GM20000 (cell line): ENCODE measurements at places on chromosomes 6 and 20.

GRCh38 chr6:144462058-144462457 lies 176.9 kb downstream of the UTRN start:
- DNase-seq, result no peak

DNA sequence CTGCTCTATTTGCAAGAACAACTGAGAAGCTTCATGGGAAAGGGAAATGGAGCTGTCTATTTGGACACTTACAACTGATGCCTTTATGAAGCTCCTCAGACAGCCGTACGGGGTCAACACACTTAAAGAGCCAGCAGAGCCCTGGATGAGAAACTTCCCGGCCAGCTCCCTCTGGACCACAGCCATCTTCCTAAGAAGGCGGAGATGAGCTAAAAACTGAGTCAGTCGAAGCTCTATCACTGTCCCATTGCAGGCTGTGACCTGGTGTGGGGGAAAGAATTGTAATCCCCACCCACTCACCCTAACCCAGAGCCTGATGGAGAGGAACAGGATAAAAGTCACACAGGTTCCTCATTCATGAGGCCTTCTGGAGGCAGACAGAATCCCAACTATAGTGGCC lies 360.4 kb upstream of the JARID2 start:
- no peak for DNase-seq

DNA sequence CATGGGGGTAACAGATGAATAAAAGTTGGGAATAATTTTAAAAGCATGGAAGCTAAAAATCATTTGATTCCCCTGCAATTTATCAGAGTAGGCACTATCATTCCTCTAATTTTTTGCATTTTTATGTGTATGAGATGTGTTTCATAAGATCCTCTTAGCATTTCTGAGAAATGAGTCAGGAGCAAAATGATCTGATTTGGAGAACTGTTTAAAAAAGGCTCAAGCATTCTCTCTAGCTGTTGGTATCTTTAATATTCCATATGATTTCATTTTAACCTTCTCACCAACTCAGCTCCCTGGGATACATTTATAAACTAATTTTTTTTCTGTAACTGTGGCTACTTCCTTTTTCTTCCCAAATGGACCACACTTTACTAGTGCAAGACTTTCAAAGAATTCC lies 60.9 kb downstream of the MCHR2 start:
- no peak for DNase-seq

GRCh38 chr20:16052456-16052855 lies 520.8 kb downstream of the KIF16B start:
- no peak for DNase-seq

DNA sequence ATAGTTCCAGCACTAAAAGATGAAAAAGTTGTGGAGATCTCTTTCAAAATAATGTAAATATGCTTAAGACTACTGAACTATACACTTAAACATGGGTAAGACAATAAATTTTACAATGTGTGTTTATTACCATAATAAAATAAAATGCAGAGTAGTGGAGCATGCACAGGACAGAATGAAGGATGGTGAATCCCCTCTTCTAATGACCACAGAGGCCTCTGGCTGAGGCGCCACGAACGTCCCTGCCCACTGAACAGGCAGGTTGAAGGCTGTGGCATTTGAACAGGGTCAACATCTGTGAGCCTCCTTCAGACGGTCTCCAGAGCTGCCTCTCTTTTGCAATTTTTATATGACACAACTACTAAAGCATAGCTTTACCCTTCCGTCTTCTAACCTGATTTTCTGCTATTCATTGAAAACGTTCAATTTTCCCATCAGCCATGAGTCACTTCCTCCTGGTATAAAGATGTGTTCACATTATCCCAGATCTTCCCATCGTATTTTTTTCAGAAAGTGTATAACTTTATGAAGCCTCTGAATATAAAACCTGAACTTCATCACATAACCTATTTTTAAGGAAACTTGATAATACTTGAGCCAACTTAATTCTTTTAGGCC lies 37.8 kb downstream of the ADGRF4 start:
- DNase-seq, result no peak

DNA sequence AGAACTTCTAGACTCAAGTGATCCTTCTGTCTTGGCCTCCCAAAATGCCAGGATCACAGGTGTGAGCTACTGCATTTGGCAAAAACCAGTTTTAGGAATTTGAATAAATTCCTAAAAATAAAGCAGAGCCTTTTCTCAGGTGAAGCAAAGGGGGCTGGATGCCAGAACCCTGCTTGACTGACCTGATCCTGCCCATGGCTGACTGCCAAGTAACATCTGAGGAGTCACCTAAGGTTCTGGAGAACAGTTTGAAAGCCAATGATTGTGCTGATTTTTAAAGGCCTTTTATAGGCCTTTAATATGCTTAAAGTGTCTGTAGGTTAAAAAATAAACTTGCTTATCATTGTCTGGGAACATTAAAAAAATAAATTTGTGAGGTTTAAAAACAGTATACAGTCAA lies 14.1 kb upstream of the ZSCAN12 start:
- no peak for DNase-seq

DNA sequence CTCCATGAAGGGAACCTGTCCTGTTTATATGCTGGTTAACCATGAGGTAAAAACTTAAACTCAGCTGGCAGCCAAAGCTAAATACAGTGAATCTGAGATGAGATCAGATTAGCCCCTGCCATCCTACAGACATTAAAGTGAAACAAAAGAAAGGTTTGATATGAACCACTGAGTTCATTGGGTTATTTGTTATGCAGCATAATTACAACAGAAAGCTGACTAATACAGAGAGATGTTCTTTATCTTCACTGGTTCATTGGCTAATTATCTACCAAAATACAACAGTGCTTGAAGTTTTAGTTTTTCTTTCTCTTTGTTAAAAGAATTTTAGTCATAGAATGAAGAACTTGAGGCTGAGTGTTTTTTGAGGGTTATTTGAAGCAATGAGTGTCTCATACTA lies 307.6 kb upstream of the FERMT1 start:
- DNase-seq, result no peak

DNA sequence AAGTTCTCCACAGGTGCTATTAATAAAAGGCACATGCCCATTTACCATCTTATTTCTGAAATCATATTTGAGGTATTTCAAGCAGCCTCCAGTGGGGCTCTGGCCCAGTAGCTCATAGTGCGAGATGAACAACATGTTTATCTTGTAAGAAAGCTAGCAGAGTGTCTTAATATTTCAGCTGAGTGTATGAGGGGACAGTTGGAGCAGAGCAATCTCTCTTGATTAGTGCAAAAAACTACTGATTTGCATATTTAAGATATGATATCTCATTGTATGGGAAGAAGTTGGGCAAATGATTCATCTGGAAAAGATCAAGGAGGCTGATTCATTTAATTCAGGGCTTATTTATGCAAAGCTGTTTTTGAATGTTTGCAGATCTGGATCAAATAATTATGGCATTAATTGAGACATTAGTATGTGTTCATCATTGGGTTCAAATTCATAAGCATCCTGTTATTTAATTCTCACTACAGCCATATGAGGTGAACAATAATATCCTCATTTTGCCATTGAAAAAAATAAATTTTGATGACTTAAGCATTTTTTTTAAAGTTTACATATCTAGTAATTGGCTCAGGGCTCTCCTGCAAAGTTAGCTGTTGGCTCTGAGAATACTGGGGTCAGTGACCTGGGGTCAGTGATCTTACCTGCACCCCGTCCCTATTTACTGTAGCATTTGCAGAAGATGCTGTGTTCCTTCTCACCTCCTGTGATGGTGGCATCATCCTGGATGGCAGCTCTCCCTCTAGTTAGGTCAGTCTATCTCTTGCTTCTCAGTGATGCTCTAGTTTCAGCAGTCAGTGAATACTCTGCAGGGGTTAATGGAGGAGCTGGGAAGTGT lies 24.1 kb upstream of the GCLC start:
- no peak for DNase-seq

GRCh38 chr20:34940081-34940481 lies 15.5 kb downstream of the GSS start:
- no peak for DNase-seq

- peak; percentile 5 for DNase-seq
Observed at GRCh38 chr6:141752677-141753076, 380.0 kb upstream of the GJE1 start.

DNA sequence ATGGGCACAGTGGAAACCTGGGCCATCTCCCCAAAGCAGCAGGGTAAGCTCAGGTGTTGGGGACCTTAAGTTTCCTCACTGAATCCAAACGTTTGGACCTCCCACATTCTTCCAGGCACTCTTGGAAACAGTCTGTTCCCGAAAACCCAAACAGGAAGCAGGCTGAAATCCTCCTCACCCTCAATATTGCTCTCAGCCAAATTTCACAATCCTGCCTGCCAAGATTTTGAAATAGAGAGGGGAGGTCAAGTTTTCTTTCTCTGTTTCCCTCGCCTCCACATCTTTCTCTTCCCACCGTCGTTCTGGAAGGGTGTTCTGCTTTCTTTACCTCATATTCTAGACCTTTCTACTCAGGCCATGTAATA lies 392.0 kb upstream of the SASH1 start:
- DNase-seq, result no peak

DNA sequence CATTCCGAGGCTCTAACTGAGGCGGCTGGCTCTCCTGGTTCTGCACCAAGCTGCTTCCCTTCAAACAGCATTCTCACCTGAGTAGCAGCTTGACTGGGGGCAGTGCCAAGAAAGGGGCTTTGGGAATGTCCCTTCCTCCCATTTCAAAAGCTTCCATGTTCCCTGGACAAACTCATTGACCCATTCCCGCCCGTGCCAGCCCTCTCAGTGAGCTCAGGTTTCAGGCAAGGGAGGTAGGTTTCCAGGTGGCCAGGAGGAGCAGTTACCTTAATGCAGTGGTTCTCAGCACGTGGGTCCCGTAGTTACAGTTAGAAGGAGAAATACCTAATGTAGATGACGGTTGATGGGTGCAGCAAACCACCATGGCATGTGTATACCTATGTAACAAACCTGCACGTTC lies 135.2 kb downstream of the ELOVL4 start:
- DNase-seq, result no peak

DNA sequence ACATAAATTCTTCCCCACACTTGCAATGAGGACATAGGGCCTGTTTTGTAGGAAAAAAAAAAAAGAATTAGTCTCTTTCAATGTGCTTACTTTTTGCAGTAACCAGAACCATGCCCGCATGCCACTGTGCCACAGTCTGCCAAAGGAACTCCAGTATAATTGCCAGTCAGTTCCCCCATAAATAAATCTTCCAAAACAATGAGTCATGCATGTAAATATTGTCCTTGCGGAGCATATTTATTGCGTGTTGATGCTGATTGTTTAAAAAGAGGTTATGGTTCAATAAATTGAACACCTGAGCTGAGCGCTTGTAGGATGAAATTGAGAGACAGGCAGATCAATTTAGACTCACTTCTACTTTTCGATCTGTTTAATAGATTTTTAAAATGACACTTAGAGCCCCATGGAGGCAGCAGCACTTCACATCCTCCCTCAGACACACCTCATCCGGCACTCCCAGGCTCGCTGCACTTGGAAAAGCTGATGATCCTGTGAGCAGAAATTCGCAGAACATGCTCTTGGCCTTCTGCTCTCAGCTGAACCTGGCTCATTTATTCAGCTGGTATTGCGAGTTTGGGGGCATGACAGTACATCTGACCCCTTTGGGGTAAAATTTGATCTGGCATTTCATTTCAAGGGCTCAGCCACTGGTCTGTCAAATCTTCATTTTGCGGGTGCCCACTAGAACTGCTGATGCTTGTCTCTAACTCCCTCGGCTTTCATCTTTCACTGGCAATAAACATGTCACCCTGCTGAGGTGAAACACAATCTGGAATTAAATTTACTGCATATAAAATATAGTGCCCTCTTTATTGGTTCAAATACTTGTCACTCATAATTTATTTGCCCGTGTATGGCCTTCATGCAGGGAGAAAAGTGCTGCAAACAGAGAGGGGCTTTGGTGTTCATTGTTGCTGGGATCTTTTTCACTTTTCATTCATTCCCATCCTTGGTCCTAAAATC lies 371.1 kb upstream of the POU3F2 start:
- DNase-seq, result no peak

DNA sequence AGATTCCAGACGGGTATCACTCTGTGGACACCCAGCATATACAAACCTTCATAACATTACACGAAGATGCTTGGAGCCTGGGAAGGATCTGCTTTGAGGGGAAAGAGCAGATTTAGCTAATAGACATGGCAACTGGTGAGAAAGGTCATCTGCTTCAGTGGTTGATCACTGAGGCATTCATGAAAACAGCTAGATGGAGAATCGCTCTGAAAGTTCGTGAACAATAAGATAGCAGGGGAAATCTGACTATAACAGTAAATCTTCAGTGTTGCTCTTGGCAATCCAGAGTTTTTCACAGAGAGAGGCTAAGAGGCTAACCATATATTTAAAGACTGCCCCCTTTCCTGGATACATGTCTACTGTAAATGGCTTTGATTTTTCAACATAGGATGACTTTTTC lies 245.3 kb downstream of the FARS2 start:
- peak; percentile 16 for DNase-seq

DNA sequence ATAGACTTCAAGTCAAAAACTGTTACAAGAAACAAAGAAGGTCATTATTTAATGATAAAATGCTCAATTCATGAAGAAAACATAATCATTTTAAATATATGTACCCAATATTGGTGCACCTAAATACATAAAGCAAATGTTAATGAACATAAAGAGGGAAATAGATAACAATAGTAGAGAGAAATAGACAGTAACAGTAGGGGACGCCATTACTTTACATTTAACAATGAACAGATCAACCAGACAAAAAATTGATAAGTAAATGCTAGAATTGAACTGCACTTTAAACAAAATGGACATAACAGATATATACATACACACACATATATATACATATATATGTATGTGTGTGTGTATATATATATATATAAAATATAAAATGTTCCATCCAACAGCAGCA lies 37.4 kb downstream of the IL22RA2 start:
- no peak for DNase-seq

- DNase-seq, result no peak
Observed at GRCh38 chr6:132215805-132216204, 185.5 kb downstream of the MOXD1 start.

DNA sequence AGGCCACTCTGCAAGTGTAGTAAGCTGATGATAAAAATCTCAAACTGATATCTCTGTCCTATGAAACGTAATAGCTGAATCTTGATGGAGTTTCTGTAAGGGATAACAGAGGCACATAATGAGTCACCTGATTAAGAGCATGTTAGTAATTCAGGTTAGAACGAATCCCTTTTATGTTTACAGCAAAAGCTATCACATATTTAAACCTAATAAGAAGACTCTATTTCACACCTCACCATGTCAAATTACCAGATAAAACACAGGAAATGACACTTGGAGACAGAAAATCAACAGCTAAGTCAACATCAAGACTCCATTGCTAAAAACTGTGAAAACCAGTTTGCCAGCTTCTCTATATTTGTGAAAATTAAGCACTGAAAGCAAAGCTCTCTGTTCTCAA lies 11.8 kb downstream of the CST7 start:
- no peak for DNase-seq

DNA sequence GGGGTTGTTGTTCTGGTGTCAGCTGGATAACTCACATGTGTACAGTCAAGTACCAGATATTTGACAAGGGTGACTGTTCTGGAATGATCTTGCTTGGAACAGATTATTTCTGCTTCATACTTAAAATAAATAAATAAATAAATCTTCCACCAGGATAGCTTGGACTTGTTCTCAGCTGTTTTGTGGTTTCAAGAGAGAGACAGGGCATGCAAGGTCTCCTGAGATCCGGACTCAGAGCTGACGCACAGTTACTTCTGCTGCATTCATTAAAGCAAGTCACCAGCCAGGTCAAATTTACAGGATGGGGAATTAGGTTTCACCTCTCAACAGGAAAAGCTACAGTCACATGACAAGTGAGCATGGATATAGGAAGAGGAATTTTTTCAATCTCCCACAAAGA lies 285.0 kb upstream of the SPTLC3 start:
- DNase-seq, result no peak
